Stimulated activated CD4-positive, alpha-beta T cell treated with anti-CD3 and anti-CD28 coated beads, Interleukin-1b, Interleukin-23, amount 100 ng/mL, for 1 hour (primary cell): ENCODE measurements at places on chromosomes 1 and 21.

DNA sequence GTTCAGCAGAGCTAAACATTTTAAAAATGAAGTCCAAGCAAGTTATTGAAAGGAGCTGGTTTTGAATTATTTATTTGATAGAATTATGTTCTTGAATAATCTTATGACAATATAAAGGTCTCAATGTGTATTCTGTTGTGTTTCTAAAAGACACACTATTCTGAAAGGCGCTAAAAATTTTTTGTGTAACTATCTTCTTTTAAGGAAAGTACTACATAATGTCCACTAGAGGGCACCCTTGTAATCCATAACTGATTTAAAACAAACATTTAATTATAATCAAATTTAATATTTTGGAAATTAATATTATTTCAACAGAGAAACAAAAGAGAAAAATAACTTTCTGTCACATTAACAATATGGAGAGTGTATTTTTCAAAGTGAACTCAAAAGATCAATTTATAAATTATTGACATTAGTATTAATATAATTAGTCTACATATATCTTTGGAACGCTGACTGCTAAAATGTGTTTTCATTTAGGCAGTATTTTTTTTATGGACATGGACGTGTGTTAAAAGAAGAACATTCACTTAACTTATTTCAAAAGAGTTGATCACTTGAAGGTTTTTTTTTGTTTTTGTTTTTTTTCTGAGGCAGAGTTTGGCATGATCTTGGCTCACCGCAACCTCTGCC lies 248.4 kb downstream of the DENND1B start:
- no peak for DNase-seq

DNA sequence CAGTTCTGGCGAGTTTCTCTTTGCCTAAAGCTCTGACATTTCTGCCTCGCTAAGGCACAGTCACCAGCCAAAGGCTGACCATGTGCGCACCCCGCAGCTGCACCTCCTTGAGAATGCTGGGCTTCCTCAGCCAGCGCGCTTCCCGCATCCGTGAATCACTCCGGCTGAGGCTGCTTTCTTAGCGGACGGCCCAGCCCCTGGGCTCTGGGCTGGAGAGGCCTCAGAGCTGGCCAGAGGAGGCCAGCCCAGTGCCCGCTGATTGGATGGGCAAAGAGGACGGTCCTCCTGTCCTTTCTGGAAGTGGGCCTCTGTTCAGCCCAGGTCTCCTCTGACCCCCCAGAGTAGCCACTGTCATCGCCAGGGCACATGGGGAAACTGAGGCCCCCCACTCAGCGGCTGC lies 56.1 kb downstream of the PRDM16 start:
- DNase-seq: no peak

GRCh38 chr1:102097451-102097850 lies 100.7 kb upstream of the OLFM3 start:
- no peak for DNase-seq

DNA sequence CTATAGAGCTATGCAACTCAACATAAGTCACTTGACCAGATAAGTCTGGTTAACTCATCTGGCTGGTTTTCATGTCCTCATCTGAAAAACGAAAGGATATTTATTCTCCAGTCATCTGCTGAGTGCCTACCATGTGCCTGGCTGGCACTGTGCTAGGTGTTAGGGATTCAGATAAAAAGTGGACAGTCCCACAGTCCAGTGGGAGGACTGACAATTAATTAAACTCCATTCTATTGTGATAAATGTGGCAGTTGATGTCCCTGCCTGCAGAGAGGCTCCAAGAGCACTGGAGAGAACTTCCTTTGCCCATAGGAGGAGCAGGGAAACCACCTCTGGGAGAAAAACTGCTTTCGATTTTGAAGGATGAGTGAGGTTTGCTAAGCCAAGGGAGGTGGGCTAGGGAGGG lies 5.4 kb downstream of the NUAK2 start:
- DNase-seq: no peak

GRCh38 chr1:63794354-63794753 lies 20.5 kb downstream of the ROR1 start:
- no peak for DNase-seq
